Right renal cortex interstitium (tissue), 3 donors: ENCODE measurements at places on chromosomes 12 and 14. TPM values are rescaled to one million over a fixed set of nuclear protein-coding genes. Genes with fewer than 3 reads are reported as not detected.
A peak's percentile ranks its signal among the peaks of the same experiment; 100 is the strongest.

The TMEM116 gene
- polyA plus RNA-seq = 37.1 TPM

The KCNMB4 gene
- 25.1 TPM for polyA plus RNA-seq

DNA sequence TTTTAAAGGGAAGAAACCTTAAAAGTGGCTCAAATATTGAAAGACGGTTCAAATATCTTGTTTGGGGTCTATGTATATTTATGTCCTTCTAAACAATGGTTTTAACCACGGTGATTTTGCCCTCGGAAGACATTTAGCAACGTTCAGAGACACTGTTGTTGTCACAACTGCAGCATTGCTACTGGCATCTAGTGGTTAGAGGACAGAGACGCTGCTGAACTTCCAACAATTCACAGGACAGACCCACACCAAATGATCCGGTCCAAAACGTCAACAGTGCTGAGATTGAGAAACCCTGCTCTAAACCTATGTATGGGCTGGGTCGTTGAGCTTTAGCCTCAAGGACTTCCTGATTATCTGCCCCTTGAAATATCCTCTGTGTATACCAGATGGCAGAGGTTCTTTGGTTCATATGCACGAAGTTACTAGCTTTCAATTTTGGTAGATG is 1.7 kb downstream of the ANGEL1 start:
- no peak for DNase-seq

The GPR162 gene
- polyA plus RNA-seq = 22.1 TPM

The GSKIP gene
- polyA plus RNA-seq = 37.6 TPM

The KSR2 gene
- 0.75 TPM for polyA plus RNA-seq

GRCh38 chr12:27838543-27839185 is 58.6 kb upstream of the MANSC4 start:
- DNase-seq = no peak

The PCNX1 gene
- polyA plus RNA-seq = 49.2 TPM

The RD3L gene
- not detected for polyA plus RNA-seq

The TTC7B gene
- polyA plus RNA-seq = 45.2 TPM

The TAS2R19 gene
- polyA plus RNA-seq = 1.2 TPM

- no peak for DNase-seq
Observed at GRCh38 chr12:78229591-78230101, 399.0 kb downstream of the NAV3 start.

DNA sequence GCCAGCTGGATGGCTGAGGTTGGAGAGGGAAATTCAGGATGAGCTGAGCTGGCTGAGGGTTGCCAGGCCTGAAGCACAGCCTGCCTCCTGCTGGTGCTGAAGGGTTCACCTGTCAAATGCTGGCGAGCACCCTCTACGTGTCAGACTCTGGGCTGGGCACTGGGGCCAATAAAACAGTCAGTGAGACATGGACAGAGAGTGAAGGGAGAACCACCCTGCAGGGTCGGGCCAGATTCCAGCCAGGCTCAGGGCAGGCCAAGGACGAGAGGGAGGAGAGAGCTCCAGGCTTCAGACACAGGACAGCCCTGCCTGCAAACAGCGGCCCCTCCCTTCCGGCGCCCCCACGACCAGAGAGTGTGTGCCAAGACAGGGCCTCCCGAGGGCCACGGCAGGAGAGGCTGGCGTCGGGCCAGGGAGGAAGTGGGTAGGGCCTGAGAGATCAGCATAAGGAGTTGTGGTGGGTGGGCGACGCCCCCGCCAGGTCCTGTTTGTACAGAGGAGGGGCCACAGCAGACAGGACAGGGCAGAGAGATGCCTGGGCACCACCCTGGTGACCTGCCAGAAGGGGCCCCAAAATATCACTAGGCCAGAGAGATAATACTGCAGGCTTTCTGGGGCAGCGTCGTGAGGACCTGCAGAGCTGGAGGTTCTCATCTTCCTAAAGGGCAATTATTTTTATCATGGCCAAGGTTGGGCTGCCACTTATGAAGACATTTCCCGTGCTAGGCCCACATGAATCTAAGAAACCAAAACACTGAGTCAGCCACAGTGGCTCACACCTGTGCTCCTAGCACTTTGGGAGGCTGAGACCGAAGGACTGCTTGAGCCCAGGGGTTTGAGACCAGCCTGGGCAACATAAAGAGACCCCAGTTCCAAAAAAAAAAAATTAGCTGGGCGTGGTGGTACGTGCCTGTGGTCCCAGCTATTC is 73.1 kb upstream of the GPR68 start:
- no peak for DNase-seq

The TAS2R9 gene
- not detected for polyA plus RNA-seq

DNA sequence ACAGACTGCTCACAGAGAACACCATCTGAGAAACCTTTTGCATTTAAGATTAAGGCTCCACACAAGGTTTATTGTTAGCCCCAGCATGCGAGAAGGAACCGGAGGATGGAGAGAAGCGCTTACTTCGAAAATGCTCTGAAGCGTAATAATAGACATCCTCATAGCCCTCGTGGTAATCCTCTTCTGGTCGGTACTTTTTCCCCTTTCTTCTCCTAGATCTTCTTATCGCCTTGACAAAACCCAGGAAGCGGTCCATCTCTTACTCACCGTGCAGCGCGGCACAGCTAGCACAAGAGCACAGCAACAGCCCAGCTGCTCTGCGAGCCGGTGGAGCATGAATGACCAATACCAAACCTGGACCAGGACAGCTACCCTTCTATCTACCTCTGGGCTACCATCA is 125.1 kb upstream of the GRIP1 start:
- no peak for DNase-seq

The KANSL2 gene
- polyA plus RNA-seq = 55.2 TPM

GRCh38 chr12:108568338-108569154 is 6.2 kb downstream of the ISCU start:
- no peak for DNase-seq

- peak; percentile 7 for DNase-seq
Observed at GRCh38 chr12:8860165-8860961, 37.9 kb downstream of the A2ML1 start.

GRCh38 chr12:63843254-63843720 is 1.2 kb upstream of the SRGAP1 start:
- no peak for DNase-seq

DNA sequence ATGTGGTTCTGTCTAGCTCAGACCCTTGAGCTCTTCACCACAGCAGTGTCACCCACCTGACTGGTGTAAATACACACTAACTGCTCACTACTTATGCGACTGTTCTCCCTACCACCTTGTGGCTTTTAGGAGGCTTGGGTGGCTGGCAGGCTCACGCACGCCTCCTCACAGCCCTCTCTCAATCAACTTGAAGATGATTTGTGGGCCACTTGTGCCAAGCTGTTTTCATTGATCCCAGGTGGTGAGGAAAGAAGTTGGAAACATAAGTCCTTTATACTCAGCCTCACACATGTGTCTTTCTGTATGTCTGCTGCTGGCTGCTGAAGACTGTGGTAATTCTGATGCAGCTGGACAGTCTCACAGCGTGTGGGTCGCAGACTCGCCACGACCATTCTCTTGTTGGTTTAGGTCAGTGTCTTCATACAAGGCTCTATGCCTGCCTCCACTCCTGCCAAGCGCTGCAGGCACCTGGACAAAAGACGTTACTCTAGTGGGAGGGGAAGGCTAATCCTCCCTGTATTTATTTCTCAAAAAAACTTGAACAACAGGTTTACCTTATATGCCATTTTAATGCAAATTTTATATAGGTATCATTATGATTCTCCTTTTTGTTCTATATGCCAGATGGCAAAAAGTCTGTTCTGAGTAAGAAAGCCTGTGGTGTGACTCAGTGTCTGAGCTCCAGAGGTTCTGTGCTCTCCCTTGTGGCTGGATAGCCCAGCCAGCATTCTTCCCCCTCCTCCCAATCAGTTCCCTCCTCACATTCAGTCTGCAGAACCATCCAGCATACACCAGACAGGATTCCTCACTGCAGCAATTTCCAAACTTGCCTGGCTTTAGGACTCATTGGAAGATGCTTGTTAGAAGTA is 115.6 kb downstream of the DIP2B start:
- no peak for DNase-seq

GRCh38 chr12:52218001-52218400 is 15.0 kb upstream of the KRT7 start:
- no peak for DNase-seq

GRCh38 chr12:109932878-109933503 is 32.9 kb downstream of the TCHP start:
- no peak for DNase-seq

GRCh38 chr12:15230137-15230536 is 8.9 kb upstream of the RERG start:
- DNase-seq = no peak

The DLST gene
- polyA plus RNA-seq = 131 TPM

DNA sequence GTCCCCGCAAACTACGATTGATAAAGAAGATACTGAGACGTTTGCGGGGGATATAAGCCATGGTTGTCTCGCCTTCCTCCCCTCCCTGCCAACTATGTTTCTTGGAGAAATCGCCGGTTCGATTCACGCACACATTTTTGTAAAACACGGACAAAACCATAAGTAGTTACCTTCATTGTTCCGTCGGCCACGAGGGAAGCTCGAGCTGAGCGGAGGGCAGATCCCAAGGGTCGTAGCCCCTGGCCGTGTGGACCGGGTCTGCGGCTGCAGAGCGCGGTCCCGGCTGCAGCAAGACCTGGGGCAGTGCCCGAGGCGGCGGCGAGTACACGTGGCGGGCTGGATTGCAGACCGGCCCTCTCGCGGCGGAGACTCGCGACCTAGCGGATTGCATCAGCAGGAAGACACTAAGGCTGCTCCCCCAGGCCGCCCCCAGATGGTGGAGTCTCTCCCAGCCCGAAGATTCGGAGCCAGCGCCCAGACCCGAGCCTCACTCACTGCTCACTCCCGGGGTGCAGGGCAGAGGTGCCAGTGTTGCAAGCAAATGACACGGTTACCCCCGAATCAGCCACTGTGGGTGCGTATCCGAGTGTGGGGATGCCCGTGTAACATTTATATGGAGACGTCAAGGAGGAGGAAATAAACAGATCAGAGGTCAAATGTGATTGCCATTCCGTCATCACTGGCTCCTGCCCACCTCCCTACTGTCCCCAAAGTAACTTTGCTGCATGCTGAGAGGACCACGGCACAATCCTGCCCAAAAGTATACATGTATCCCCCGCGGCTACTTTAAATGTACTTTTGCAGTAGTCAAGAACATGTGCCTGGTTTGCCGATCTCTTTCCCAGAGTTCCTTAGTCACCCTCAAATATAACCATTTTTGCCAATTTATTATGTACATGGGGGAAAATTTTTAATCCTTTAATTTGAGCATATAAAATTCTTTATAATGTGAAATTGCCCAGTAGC is at the start of gene BCAT1:
Gene BCAT1 (minus strand): TSS at position 345 of the 966 bp plus-strand sequence. CDS start 169 bp downstream, at position 176.
- no peak for DNase-seq

- no peak for DNase-seq
Observed at GRCh38 chr14:90911121-90911520, 94.9 kb upstream of the TTC7B start.

The KCNJ8 gene
- polyA plus RNA-seq = 22.3 TPM

The IAPP gene
- polyA plus RNA-seq = not detected

DNA sequence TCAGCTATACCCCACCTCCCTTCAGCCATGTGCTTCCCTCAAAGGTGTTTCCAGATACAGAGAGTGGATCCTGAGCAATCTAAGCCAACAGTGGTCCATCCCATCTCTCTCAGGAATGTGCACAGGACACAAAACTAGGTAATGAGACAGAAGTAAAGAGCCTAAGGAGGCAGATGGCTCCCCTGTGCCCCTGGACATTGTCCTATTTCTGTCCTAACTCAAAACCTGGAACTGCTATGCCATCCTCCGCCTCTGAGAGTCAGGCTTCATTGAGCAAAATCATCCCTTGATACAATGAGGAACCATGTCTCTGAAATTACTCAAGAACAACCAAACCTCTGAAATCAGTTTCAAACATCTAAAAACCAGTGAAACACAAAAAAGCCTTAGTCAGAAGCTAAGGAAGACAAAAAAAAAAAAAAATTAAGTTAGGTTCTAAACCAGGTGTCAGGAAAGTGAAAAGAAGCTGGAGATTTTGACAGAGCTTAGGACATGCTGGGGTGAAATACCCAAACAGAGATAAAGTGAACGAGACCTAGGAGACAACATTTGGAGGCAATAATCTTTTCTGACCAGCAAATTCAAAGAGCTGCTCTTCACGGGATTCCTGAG is 200.3 kb upstream of the PLEKHG7 start:
- DNase-seq = no peak

The FAM181A gene
- polyA plus RNA-seq = not detected

GRCh38 chr12:116130431-116130830 is 147.1 kb downstream of the MED13L start:
- DNase-seq = no peak

DNA sequence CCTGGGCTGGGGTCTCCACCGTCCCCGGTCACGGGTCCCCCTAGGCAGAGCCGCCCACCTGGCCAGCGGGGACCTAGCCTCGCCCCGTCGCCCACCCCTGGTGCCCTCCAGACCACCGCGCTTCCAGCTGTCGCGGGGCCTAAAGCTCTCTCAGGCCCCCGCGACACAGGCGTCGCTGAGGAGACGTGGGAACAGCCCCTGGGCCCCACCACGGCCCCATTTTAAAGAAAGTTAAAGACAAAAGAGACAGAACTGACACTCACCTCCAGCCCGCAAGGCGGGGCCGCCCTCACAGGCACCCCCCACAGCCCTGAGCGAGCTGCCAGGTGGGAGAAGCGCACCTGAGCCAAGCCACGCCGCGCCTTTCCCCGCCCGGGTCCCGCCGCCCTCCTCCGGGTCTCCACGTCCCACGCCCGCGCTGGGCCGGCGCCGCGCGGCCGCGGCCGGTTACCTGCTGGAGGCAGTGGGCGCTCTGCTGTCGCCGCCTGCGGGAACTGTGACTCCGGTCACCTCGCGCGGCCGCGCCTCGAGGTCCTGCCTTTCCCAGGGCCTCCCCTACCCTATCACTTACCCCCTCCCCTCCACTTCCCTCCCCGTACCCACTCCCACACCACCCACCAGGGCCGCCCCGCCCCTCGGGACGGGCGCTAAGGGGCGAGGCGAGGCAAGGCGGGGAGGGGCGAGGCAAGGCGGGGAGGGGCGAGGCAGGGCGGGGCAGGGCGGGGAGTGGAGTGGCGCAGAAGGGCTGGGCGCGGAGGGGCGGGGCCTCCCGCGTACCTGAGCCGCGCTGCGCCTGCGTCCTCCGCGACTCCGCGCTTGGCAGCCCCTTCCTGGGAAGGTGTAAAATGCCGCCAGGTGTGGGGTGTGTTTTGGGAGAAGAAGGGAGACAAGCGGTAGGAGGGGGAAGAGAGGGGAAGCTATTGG is 31.2 kb downstream of the TC2N start:
- no peak for DNase-seq

- DNase-seq = no peak
Observed at GRCh38 chr14:64410084-64410774, 22.1 kb downstream of the MTHFD1 start.

The WSB2 gene
- polyA plus RNA-seq = 52.1 TPM

DNA sequence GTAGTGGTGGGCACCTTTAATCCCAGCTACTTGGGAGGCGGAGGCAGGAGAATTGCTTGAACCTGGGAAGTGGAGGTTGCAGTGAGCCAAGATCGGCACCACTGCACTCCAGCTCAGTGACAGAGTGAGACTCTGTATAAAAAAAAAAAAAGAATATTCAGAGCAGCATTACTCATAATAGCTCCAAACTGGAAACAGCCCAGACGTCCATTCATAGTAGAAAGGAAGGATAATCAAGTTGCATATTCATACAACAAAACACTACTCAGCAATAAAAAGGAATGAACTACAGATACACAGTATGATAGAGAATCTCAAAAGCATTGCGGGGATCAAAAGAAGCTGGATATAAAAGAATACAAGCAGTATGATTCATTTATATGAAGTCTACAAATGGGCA is 19.1 kb downstream of the TMEM30B start:
- DNase-seq = no peak
